Epithelial cell of alveolus of lung (primary cell): ENCODE measurements at places on chromosomes 1 and 21. TPM values are rescaled to one million over a fixed set of nuclear protein-coding genes. Genes with fewer than 3 reads are reported as not detected.

The B4GALT2 gene
- 25.1 and 117 TPM in 2 replicates for total RNA-seq

The FMO5 gene
- total RNA-seq = 0.13 and 0.72 TPM in 2 replicates

The GUCA2B gene
- not detected in 2 replicates for total RNA-seq

The FASLG gene
- total RNA-seq = not detected in 2 replicates
